ENCODE measurements at places on chromosomes 4 and X.

- DNase-seq = no peak
These were observed 47.4 kb downstream of the ACSL4 start for GRCh38 chrX:109685656-109686078.

DNA sequence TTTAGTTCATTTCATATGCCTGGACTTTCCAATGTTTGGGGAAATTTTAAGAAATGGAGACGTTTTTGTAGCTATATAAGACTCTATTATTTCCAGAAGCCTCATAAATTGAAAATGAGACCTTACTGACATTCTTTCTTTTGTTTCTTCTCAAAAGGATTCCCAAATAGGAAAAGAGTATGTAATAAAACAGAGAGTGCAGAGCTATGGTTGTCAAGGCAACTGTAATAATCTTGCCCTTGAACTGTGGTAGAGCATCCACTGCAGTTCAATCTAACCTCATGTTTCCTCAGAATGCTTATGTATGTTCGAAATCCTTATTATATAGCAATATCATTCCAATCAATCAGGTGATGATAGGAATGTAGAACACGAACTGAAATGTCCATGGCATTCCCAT is 54.1 kb downstream of the AMELX start:
- no peak for DNase-seq

GRCh38 chr4:53478671-53479456 is 101.4 kb downstream of the FIP1L1 start:
- DNase-seq = no peak

DNA sequence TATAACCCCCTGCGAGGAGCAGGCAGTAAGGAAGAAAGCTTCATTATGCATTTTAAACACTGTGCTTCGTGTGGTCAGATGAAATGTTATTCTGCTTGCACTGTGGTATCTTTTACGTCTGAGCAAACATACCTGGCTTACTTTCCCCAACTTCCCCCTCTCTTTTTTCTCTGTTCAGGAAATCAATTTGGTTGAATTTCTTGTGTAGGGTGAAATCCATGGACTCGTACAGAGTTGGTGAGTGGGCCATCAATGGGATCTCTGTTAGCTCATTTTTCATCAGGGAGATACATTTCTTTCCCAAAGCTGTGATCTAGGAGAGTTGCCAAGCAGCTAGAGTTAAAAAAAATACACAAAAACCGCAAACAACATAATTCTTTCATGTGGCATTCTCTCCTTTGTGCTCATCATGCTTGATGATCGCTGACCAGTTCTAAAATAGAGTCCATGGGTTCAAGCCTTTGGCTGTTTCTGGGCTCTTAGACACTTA is 98.5 kb downstream of the FRAS1 start:
- no peak for DNase-seq

GRCh38 chrX:153633607-153634180 is 13.3 kb upstream of the DUSP9 start:
- DNase-seq = no peak

GRCh38 chrX:50432829-50433289 is 37.8 kb downstream of the DGKK start:
- no peak for DNase-seq

Measured in omental fat pad (tissue), 4 donors.